ENCODE measurements at places on chromosomes 5 and 9.

- no peak for DNase-seq
Observed at GRCh38 chr5:175250426-175250825, 193.6 kb downstream of the DRD1 start.

DNA sequence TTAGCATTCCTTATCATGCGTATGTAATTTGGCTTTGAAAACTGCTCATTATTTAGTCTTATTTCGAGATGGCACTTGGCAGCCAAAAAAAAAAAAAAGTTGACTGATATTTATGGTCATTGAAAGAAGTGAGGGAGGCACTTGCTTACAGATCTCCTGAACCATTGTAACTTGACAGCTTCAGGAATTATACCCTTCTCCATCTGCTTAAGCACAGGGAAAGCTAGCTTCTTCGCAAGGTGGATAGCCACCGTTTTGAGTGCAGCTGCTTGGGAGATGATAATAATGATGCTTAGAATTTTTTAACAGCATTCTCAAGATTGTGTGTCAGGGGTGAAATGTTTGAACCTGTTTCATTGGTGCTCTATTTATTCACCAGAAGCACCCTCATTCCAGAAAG is 116.1 kb downstream of the GIN1 start:
- DNase-seq, result no peak

- no peak for DNase-seq
Observed at GRCh38 chr5:59956130-59956783, 62.7 kb upstream of the PDE4D start.

- DNase-seq, result no peak
Observed at GRCh38 chr9:4101667-4102066, 198.2 kb downstream of the GLIS3 start.

DNA sequence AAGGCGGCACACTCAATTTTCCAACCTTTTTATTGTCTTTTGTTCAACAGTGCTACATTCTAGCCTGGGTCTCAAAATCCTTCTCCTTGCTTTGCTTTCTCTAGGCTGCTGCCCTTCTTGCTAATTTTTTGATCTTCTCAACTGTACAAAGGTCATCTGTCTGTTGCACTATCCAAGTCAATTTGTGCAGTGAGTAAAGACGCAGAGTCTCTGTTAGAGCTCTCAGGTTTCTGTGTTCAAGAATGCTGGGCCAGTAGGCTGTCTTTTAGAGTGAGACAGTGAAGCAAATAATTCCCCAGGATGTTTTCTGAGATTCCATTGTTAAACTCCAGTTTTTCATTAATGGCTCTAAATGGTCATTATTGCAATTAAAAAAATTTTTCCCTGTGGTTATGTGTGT is 255.7 kb upstream of the ACTBL2 start:
- DNase-seq, result no peak

DNA sequence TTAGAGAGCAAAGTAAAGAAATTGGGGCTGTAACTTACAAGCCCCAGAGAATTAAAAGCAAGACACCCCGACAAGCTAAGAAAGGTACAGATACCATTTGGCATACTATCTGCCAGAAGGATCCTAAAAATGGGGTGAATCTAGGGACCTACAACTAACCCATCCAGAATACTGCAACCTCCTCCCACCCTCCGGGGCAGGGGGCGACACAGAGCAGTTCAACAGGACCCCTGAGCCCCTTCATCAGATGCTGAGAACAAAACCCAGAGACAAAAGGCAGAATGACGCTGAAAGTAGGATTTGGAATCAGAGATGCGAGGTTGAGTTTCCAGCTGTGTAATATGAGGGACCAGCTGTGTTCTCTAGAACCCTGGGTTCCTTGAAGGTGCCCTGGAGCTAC is 71.2 kb downstream of the EPB41L4B start:
- no peak for DNase-seq

- DNase-seq, result no peak
Observed at GRCh38 chr5:32785611-32786254, 74.6 kb downstream of the NPR3 start.
